ENCODE measurements at places on chromosomes 1 and 21. TPM values are rescaled to one million over a fixed set of nuclear protein-coding genes. Genes with fewer than 3 reads are reported as not detected.

The STYXL2 gene
- 0.09 TPM for total RNA-seq

The RNF186 gene
- total RNA-seq: not detected

The TRIM63 gene
- total RNA-seq: 0.31 TPM

The KMO gene
- 6.1 TPM for total RNA-seq

The PRMT6 gene
- total RNA-seq: 14.1 TPM

DNA sequence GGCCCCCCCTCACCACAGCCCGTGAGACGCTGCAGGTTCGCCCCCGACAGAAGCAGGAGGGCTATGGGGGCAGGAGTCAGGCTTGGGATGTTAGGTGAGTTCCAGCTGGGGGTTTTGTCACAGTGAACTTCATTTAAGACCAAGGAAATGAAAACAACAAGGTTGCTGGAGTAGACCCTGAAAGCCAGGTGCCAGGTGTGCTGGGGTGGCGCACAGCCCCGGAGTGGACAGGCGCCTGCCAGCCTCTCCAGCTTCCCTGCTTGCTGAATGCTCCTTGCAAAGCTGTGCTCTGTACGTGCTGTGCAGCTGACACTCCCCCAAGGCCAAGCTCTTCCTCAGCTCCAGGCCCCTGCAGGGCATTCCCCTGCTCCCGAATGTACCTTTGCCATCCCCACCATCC is 102.4 kb downstream of the PGBD5 start:
- no peak for DNase-seq

DNA sequence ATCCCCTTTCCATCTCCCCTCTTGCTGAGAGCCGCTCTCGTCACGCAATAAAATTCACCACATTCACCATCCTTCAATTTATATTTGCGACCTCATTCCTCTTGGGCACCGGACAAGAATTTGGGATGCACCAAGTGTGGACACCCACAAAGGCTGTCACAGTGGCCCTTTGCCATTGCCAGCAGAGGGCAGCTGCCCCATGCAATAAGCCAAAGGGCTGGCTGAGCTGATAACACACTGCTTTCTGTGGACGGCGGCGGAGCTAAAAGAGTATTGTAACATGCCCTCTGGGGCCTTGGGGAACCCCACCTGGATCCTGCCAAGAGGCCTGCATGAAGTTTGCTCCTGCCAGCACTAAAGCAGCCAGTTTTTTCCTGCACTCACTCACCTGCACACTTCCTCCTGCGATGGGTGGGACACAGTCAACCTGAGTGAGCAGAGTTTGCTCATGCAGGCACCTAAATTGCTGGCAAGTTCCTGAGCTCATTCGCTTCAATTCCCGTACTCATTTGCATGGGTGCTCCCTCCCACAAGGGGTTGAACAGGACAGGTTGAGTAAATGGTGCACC is 792.3 kb upstream of the ADAMTS5 start:
- no peak for DNase-seq

- DNase-seq: no peak
These were observed 323.0 kb downstream of the OMA1 start for GRCh38 chr1:58223522-58223921.

Data from lung (tissue), 17 donors.